Colonic mucosa (tissue), 4 donors: ENCODE measurements at places on chromosomes 7 and 10. TPM values are rescaled to one million over a fixed set of nuclear protein-coding genes. Genes with fewer than 3 reads are reported as not detected.

Gene MAGI2
- total RNA-seq: 2.4 TPM

Gene GAD2
- total RNA-seq: not detected

Gene TSPAN13
- 156 TPM for total RNA-seq

Gene CCL26
- 0.91 TPM for total RNA-seq

Gene GLUD1
- 94.1 TPM for total RNA-seq

Gene PIP
- total RNA-seq: not detected

DNA sequence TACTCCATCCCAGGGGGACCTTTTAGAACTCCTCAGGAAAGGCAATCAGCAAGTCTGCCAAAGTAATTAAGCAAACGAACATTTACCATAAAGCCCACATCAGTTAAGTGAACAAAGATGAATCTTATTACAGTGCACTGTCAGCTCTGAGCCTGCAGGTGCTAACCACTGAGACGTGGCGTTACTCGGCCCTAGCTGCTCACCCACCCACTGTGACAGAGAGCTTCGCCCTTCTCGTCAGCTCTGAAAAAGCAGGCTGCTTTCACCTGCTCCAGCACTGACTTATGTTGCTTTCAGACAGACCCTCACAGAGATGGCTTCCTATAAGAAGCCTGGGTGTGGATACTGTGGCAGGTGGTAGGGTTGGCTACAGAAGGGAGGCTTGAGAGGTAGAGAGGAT, 57.7 kb upstream of the KCNIP2 start:
- DNase-seq: no peak

- no peak for DNase-seq
These were observed 3.0 kb downstream of the NOD1 start for GRCh38 chr7:30475580-30475979.

DNA sequence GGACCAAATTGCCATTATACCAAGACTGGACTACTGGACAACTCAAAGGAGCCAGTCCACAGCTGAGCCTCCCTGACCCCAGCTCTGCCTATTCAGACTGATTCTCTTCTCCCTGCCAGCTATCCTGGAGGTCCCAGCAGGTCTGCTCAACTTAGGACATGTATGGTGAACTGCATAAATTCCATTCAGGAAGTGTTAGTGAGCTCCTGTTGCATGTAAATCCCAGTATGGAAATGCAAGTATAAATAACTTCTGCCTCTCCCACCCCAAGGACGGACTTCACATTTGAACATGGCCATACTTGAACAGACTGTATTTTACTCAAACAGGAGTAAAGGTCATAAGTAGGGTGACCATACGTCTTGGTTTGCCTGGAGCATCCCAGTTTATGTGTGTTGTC, 128.4 kb downstream of the CHCHD3 start:
- DNase-seq: no peak

GRCh38 chr10:72342911-72343310, 11.8 kb downstream of the DNAJB12 start:
- DNase-seq: no peak

- no peak for DNase-seq
These were observed 121.9 kb downstream of the STRA8 start for GRCh38 chr7:135355377-135356048.

- DNase-seq: no peak
These were observed 32.1 kb downstream of the ZNF783 start for GRCh38 chr7:149293946-149294633.

DNA sequence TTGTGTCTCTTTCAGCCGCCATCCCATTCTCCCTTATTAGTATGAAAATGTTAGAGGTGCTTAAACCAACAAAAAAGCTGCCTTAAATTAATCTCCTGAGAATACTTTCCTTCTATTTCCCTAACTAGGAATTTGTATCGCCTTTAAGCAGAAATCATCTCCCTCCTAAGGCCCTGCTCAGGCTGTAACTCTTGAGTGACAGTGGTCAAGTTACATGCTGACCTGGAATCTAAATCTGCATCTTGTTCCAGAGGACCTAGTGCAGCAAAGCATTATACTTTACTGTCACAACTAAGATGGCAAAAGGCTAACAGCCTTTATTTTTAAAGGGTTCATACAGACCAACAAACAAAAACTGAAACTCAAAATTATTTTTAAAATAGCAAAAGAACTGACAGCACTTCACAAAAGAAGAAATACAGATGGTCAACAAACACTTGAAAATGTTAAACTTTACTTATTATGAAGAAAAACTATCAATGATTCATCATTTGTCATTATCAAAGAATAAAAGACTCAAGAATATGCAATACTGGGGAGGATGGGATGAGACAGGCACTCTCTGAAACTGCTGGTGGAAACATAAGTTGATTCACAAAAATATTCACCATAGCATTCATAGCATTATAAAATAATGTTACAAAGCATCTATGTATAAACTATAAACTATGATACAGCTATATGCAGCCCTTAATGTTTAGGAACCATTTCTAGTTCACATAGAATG, 11.0 kb downstream of the CYREN start:
- DNase-seq: no peak

GRCh38 chr10:116132780-116133399, 140.1 kb downstream of the GFRA1 start:
- no peak for DNase-seq

DNA sequence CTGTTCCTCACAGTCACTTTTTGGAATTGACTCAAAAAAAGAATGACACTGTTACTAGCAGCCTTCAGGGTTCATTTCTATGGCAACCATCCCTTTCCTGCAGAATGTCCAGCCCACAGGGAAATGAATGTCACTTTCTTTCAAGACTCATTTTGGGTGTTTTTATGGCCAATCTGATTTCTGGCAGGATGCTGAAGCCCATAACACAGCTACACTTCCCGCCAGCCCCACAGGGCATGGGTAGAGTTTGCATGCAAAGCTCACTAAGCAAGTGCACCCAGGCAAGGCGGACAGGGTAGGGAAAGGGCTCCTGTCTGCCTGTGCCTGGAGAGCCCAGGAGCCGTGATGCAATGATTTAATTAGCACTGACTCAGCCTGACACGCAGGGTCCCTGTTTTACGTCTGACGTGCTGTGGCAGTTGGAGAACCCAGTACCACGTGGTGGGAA, 26.1 kb upstream of the GPAM start:
- no peak for DNase-seq

GRCh38 chr7:2571409-2571808, 12.6 kb downstream of the IQCE start:
- no peak for DNase-seq

DNA sequence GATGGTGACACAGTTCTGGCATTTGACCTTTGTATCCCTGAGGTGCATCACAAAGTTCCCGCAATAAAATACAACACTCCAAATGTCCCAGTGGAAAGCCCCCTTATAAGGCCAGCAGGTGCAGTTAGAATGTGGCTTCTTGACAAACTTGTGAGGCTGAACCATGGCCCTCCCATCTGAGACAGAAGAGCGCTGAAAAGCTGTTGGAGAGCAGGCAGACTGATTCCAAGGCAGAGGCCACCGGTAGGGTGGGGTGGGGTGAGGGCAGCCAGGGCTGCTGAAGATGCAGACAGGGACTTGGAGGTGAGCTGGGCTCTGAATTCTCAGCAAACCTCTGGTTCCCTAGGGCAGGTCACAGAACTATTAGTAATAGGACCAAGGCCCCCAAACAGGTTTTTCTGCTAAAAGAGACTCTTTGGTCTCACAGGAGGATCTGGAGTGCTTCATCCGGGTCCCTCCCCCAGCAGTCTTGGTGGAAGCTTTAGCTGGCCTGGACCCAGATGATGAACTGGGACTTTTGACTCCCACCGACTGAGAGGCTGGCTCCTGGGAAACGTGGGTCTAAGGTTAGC, 15.6 kb upstream of the CHST3 start:
- DNase-seq: no peak

DNA sequence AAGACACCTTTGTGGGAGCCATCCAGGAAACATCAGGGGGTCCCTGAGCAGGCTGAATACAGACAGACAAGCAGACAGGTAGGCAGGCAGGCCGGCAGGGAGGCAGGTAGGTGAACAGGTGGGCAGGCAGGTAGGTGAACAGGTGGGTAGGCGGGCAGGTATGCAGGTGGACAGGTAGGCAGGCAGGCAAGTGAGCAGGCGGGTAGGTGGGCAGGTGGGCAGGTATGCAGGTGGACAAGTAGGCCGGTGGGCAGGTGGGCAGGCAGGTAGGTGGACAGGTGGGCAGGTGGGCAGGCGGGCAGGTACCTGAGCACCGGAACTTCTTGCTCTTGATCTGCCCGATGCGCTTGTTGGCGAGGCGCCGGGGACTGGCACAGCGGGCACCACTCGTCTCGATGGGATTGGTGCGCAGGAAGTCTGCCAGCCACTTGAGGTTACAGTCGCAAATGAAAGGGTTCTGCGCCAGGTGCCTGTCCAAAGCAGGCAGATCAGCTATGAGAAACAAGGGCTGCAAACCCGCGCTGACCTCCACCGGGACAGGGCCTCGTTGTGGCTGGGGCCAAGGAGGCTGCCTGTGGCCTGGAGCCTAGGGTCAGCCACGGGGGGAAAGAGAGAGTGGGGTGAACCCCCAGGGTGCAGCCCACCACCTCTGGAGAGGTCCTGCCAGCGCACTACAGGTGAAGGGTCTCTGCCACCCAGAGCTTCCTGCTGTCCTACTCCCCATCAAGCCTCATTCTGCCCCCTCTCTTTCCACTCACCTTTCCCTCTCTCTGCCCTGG, 136.9 kb downstream of the SLIT1 start:
- DNase-seq: no peak

- no peak for DNase-seq
These were observed 17.8 kb upstream of the HKDC1 start for GRCh38 chr10:69202332-69202731.

DNA sequence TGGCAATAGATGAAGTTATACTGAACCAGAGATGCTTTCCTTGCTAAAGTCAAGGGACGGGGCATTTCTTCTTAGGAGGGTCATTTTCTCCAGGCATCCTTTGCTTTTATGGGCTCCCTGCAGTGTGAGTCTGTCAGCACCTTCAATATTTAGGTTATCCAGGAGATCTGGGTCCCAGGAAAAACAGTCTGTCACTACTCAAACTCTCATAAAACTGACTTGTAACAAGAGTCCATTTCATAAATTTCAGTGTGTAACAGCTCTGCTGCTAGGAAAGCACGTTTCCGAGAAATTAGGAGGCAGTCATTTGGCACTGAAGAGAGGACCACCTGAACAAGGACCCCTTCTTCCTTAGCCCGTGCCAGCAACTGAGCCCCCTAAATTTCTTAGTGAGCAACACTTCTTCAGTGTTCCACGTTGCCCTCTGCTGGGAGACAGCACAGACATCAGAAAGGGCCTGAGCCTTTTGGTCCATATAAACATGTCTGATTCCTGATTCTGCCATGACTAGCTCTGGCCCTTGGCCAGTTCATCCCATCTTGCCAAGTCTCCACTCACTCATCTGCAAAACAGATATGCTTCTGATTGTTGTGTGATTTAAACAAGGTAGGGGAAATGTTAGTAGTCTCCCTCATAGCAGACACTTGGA, 7.2 kb downstream of the GCC1 start:
- no peak for DNase-seq

DNA sequence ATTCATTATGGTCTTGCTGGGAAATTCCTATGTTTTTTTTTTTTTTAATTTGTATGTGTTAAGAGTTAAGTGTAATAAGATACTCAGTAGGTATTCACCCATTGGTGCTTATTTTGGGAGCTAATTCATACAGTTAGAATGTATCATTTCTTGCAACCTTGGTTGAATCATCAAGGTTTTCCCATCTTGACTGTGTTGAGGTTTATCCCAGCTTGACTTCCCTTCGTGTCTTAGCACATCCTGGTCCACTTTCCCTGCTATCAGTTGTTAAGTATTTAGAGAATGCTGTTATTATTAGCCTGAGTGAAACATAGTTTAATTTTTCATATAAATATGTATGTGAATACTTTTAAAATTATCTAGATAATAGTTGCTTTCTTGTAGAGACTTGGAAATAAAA, 20.8 kb downstream of the RALA start:
- no peak for DNase-seq

DNA sequence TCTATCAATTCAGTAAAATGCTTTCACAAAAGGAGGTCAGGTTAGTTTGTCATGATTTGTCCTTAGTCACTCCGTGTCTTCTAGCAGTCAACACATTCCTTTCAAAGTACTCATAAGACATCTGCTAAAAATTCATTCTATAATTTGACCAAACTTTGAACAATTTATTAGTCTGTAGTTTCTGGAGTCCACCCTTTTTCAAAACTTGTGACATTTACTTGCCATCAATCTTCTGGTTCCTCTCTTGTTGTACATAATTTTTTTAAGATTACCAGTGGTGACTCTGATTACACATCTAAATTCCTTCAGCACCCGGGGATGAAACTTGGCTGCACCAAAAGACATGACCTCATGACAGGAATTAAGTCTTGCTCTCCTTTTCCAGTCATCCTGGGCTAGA, 130.1 kb downstream of the NEBL start:
- DNase-seq: no peak

DNA sequence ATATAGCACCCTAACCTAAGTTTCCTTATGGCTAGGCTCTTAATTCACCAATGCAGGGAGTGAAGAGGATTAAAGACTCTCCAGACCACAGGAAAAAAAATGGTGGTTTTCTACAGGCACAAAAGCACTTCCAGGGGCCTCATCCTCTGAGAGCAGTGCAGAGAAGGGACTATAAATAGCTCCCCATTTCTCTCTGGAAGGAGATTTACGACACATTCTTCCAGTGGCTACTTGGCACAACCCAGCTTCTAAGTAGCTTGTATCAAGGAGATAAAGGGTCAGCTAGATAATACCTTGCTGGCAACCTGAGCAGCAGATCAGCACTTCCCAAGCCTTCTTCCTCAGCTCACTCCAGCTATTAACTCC, 73.5 kb downstream of the CRPPA start:
- DNase-seq: no peak

DNA sequence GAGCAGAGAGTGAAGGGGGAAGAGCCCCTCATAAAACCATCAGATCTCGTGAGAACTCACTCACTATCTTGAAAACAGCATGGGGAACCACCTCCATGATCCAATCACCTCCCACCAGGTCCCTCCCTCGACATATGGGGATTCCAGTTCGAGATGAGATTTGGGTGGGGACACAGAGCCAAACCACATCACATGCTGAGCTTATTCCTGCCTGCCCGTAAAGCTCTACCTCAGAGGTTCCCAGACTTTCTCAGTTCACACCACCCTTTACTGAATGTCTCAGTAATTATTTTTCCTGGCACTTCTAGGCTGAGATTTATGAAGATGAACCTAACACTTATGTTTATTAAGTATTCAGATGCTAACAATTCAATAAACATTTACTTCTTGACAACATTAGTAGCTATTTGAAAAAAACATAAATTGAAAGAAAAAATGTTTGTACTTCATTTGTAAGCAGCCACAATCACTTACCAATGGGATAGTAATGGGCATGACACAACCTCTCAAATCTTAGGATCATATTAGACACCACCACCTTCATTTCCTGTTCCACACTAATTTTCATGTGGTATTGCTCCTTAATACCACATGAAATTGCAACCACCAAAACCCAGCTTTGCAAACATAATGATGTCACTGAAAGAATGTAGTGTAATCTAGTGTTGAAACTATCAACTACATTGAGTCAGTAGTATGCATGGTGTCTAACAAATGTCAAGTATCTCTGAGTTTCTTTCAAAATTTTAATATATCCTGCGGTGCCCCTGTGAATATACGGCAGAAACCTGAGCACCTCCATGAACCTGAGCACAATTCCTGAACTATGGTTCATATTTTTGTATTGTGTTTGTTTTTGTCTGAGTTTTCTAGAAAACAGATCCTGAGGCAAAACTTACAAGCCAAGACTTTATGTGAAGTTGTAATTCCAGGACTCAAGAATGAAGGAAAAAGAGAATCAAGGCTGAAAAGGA, 4.5 kb upstream of the DGKI start:
- DNase-seq: no peak
